NCI-H510A (cell line): ENCODE measurements at places on chromosomes 1 and 21.

DNA sequence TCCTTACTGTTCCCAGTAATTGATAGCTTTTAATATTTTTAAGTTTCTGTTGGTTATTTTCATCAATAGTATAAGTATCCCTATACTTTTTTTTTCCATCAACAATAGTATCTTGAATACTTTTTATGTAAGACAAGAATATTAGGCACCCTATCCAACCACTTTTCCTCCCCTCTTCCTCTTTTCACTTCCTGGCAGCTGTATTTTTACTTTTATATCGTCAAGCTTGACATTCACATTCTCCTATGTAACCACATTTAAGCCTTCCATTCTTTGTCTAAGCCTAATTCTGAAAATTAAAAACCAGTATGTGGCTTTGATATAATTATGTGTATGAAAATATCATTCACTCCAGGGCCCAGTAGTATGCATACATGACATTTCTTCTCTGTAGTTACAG, 9.3 kb downstream of the TMEM39B start:
- no peak for DNase-seq

DNA sequence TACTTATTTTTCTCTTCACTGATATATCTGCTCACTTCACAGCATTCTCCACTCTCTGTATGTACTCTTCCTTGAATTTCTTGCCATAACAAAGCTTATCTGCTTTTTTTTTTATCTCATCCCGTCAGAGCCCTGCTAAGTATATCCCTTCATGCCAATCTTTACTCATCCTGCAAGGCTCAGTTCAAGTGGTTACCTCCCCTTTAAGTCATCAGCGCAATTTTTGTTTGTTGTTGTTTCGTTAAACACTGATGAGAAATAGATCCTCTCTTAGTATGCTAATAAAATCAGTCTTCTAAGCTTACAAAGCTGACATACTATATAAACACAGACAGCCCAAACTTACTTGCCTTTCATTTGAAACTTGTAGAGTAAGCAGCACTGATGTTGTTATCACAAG, 17.8 kb downstream of the COL24A1 start:
- no peak for DNase-seq

DNA sequence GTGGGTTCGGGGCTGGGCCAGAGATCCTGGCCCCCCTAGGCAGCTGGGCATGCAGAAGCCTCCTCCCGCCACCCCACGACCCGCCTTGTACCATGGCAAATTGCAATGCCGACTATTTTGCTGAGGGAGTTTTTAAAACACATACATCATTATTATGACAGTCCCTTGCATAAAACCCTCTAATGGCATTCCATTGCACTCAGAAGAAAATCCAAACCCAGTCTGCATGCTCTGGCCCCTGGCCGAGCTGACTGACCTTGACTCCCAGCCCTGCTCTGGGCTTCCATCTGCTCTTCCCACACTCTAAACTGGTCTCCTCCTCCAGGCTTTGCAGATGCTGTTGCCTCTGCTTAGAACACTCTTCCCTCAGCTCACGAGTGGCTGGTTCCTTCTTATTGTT, 28.0 kb downstream of the PADI2 start:
- no peak for DNase-seq

GRCh38 chr1:10459184-10459583, 9.4 kb downstream of the CORT start:
- peak; percentile 78 for DNase-seq

GRCh38 chr1:24743404-24744211, 1.6 kb upstream of the CLIC4 start:
- DNase-seq, result no peak

DNA sequence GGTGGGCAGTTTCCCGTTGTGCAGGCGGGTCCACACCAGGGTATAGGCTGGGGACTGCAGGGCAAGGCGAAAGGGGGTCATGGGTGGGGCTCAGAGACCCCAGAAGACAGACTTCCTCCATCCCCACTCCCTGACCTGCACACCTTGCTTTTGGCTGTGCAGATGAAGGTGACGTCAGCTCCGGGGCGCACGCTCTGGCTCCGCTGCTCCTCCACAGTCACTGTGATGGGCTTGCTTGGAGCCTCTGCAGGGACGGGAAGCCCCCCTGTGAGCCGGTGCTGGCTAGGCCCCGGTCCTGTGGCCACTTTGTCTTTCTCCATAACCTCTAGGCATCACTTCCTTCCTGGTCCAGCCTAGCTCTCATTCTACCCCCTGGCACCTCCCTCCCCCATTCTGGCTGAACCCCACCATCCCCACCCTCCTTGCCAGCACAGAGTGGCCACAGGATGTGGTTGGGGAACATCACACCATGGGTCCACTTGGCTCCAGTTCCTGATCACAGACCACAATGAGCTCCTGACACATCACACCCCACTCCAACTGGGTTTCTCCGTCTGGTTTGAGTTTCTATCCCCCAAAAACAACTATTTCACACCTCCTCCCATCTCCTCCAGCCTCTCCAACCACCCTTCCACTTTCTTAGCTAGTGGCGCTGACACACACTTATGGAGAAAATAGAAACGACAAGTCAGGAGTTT, 45.2 kb downstream of the LDLRAD2 start:
- DNase-seq, result no peak

- DNase-seq, result no peak
Observed at GRCh38 chr1:6281511-6282402, 20.9 kb upstream of the GPR153 start.

GRCh38 chr1:237804516-237804915, 86.2 kb downstream of the ZP4 start:
- no peak for DNase-seq

GRCh38 chr1:10803971-10804820, 7.8 kb upstream of the CASZ1 start:
- DNase-seq, result peak; percentile 96

GRCh38 chr1:115655306-115655663, 13.5 kb downstream of the VANGL1 start:
- DNase-seq, result no peak

GRCh38 chr1:52634111-52634510, 1.1 kb downstream of the SHISAL2A start:
- DNase-seq, result no peak

- DNase-seq, result no peak
Observed at GRCh38 chr1:162131400-162132321, 62.2 kb downstream of the NOS1AP start.

DNA sequence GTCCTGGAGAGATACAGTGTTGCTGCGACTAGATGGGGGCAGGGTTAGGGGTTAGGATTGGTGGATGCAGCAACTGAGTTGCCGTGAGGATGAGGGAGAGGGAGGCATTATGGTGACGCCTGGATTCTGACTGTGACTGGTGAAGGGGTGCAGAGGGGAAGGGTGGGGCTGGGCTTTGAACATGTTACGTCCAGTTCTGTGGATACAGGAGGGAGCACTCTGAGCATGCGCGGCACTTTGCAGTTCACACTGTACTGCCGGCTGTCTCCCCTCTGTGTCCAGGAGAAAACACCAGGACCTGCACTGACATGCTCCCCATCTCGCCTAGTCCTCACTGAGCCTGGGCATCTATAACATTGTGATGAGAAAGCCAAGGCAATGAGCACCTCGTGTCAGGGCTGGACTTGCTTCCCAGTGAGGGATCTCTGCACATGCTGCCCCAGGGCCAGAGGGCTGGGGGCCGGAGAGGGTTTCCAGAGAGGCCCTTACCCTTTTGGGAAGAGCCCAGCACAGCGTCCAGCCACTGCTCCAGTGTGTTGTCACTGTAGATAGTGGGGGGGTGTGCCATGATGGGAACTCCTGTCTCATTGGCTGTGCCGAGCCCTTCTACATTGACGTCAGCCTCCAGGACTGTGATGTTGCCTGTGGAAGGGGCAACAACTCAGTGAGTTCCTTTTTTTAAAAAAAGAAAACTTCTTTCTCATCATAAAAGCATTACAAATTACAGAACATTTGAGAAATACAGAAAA, 7.6 kb downstream of the FAM151A start:
- DNase-seq, result no peak

- DNase-seq, result no peak
Observed at GRCh38 chr1:112524986-112525385, 16.2 kb downstream of the WNT2B start.

GRCh38 chr1:116983678-116984077, 17.9 kb upstream of the CD101 start:
- DNase-seq, result no peak

GRCh38 chr1:93770640-93771039, 89.0 kb upstream of the BCAR3 start:
- no peak for DNase-seq

GRCh38 chr1:14215151-14215550, 383.3 kb upstream of the KAZN start:
- no peak for DNase-seq

DNA sequence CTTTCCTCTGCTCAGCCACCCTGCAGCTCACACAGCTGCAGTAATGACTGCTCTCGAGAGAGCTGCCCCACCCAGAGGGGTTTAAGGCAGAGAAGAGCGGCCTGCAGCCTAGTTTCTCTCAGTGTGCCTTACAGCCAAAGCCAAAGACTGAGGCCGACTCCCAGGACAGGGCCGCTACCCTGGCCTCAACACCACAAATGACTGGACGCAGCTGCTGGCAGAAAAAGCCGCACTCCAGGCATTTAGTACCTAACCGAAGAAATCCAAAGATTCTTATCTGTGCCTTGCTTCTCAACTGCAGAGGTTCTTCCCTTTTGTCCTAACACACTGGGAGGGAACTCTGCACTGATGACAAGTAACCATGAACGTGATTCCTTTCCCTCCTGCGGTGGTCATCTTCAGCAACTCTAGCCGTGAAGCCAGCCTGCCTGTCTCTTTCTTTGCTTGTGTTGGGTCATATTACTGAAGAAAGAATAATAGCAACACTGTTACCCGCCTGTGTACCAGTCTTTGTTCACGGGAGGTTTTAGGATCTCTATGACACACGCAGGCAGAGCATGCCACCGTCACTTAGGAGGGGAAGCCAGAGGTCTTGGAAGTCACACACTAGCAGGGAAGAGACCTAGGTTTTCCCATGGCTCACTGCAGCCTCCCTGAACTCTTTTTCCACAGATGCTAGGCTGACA, 202.7 kb downstream of the RHOU start:
- peak; percentile 26 for DNase-seq
